ENCODE measurements at places on chromosomes 12 and 14.

GRCh38 chr12:16021676-16022075 is 110.5 kb downstream of the DERA start:
- DNase-seq: no peak

- no peak for DNase-seq
Observed at GRCh38 chr14:38210587-38211216, 3.0 kb downstream of the SSTR1 start.

- no peak for DNase-seq
Observed at GRCh38 chr14:59347915-59348314, 117.3 kb downstream of the GPR135 start.

DNA sequence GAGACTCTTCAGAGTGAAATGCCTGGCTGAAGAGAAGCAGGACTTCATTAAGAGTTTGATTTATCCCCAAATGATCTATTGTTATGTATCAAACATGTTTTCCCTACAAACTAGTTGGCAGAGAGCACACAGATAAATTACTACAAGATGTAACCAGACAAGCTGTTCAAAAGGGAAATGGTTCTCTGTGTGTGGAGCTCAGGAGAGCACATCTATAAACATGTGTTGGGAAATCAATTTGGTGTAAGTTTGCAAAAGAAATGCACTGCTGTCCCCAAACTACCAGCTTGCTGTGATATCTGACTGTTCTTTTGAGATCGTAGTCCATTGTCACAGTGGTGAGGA is 159.2 kb downstream of the PAH start:
- DNase-seq: no peak

DNA sequence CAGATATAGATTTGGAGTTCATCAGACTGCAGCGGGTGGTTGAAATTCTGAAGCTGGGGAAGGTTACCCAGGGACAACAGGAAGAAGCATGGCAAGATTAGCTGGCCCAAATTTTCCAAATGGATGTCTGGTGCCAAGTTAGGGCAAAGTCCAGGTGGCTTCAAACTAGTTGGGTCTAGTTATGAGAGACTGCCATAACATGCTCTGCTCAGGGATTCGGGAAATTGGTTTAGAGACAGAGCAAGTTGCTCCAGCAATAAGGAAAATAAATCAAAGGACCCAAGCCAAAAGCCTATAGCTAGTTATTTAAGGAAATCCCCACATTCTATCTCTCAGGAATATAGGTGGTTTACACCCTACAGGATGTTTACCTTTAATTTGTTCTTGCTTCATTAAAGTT is 125.7 kb upstream of the BTG1 start:
- DNase-seq: no peak

GRCh38 chr12:93569301-93569655 is 3.2 kb upstream of the SOCS2 start:
- DNase-seq: no peak

DNA sequence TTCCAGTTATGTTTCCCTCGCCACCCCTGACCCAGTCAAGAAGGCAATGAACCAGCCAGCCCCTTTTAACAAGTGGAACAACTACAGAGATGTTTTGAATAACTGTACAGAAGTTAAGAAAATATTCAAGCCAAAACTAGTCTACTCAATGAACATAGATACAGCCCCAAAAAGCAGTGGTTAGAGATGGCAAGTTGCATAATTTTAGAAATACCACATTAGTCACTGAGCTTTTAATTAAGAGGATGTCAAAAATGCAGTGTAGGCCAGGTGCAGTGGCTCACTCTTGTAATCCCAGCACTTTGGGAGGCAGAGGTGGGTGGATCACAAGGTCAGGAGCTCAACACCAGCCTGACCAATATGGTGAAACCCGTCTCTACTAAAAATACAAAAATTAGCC is 27.2 kb downstream of the PROX2 start:
- no peak for DNase-seq

GRCh38 chr14:51674294-51675002 is 22.7 kb downstream of the FRMD6 start:
- DNase-seq: no peak

DNA sequence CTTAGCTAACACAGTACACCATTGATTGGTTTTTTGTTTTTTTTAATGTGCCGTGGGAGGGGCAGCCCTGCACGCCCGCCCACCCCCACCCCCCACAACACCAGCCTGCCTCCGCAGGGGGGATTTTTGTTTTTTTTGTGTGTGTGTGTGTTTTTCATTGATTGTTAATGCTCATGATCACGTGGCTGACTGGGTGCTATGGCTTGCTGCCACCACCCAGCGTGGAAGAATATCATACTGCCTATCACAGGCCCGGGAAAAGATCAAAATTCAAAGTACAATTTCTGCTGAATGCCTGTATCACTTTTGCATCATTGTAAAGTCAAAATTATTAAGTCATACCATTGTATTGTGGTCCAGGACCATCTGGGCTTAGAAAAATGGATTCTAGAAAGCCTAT is 8.3 kb downstream of the RESF1 start:
- DNase-seq: no peak

- DNase-seq: no peak
Observed at GRCh38 chr14:95125915-95126314, 31.4 kb downstream of the DICER1 start.

DNA sequence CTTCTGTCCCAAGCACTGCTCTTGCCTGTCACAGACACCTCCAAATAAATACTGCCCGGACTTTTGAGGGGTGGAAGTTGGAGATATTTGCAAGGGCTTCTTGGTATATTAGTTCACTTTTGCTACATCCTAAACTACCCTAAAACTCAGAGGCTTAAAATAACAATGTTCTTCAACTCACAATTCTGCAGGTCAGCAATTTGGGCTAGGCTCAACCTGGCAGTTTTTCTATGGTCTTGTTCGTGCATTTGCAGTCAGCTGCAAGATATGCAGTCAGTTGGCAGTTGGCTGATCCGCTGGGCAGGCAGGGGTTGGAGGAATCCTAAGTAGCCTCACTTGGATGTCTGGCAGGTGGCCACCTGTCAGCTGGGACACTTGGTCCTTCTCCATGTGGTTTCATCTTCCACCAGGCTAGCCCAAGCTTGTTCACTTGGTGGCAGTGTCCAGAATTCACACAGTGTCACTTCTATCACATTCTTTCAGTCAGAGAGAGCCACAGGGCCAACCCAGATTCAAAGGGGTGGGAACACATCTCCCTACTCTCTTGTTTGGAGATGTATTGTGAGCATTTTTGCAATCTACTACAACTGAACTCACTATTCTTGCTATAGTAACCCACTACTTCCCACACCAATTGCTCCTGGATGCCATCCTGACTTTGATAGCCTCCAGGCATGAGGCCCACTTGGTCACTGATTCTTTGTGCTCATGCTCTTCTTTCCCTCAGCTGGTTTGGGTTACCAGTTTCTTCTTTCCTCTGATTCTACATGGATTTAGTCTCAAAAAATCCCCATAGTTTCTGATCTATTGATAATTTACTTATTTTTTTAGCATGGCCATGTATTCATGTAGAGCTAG is 27.8 kb upstream of the CAPRIN2 start:
- no peak for DNase-seq

- DNase-seq: no peak
Observed at GRCh38 chr12:94121886-94122285, 26.5 kb upstream of the PLXNC1 start.

DNA sequence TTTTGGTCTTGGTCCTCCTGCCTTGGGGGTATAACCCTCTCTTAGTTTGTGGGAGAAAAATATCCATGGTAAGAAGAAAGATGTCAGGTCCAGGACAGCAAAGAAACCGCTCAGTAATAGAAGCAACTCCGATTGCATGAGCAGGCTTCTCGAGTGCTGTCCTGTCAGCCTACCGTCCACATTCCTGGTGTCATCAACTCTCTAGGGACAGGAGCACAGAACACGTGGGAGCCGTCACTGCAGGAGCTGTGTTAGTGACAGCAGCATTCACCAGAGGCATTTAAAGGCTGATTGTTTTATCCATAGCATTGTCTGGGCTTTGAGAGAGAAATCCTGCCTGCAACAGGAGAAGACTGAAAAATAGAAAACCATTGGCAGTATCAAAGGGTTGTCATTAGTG is 244.2 kb downstream of the CACNA1C start:
- no peak for DNase-seq

GRCh38 chr14:65373016-65373670 is 39.4 kb upstream of the FUT8 start:
- DNase-seq: no peak

GRCh38 chr12:130971925-130972585 is 18.3 kb downstream of the ADGRD1 start:
- peak; percentile 19 for DNase-seq

DNA sequence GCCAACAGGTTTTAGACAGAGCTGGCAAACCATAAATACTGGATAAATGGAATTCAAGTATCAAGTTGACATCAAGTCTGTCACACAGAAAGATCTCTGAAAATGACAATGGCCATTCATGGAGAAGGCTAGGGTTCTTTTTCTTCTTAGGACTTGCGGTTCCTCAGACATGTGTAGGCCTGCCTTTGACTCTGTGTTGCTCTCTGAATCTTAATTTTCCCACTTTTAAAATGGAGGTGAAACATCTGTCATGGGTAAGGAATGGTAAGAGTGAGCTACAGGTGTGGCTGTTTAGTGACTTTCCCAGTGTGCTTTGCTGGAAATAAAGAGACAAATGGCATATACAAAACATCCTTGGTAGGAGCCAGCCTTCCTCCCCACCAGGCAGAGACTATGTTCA is 79.2 kb downstream of the PTCSC3 start:
- DNase-seq: no peak

- no peak for DNase-seq
Observed at GRCh38 chr12:133107121-133107520, 23.0 kb downstream of the ZNF891 start.

DNA sequence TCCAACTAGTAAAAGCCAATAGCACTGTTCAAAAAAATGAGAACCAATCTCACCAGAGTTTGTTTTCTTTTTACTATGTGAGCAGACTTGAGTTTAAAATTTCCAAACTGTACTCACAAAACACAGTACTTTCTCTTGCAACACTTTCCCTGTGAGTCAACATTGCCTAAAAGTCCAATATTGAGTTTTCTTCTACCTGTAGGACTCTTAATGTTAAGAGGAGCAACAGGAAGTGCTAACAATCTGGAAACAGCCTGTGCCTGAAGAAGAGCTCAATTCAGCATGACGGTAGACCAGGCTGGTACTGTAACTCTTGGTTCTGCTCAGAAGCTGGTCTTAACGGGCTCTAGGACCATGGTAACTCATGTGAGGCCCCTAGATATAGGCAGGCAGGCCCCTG is 144.3 kb downstream of the MED13L start:
- no peak for DNase-seq
